ENCODE measurements at places on chromosomes 3 and 15.

GRCh38 chr15:36734366-36734765, 154.9 kb downstream of the CDIN1 start:
- DNase-seq, result no peak

DNA sequence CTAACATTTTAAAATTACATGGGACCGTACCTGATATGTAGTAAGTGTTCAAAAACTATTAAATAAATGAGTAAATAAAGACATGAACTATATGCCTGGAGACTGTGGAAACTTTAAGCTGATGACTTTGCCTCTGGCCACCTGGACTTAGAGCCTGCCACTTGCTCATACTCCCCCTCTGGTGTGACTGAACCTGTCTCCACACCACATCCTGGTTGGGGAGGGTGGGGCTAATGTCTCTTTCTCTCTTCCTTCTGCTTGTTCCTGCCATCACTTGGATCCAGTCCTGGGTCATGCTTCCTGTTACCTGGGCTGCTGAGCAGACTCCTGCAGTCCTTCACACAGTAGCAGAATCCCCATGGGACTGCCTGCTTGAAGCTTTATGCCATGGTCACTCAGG, 8.2 kb upstream of the TMEM158 start:
- no peak for DNase-seq

DNA sequence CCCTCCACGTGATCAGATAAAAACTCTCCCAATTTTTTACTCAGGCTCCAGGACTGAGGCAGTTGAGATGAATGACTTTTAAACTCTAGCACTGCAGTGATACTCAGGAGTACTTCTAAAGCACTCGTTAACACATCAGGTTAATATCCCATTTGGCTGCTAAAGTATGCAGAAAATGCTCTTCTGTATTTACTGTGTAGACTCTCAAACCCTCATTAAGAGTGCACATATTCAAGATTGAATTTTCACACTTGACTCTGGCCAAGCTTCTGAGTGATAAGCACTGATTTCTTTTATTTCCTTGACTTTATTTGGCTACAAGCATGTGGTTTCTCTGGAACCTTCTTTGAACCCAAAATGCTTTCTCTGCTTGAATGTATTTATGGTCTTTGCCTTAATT, 392.3 kb upstream of the NECTIN3 start:
- no peak for DNase-seq

DNA sequence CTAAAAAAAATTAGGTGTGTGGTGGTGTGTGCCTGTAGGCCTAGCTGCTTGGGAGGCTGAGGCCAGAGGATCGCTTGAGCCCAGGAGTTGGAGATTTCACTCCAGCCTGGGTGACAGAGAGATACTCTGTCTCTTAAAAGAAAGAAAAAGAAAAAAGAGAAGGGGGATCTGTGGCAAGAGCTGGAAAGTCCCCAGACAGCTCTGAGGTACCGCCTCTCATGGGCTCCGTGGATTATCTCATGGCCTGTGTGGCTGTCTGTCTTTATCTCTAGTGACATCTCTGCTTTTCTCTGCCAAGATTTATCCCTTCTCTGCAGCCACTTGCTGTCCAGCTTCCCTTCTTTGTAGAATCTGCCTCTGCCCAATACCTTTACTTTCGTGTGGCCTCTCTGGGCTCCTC, 5.7 kb downstream of the EXOSC7 start:
- DNase-seq, result no peak

- peak; percentile 38 for DNase-seq
Observed at GRCh38 chr3:52436500-52437149, 8.3 kb downstream of the SEMA3G start.

DNA sequence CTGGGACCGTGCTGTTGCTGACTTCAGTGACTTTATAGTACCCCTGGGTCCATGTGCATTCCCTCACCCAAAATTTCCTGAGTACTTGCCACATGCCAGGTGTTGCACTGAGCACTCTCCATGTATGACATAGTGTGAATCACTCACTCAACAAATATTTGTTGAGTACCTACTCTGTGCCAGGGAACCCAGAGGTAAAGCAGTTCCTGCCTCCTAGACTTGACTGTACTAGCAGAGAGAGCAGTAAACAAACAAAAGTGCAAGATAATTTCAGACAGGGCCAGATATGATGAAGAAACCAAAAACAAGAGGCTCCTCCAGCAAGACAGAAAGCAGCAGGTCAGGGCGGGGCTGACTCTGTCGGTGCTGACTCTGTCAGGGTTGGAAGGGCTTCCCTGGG, 12.2 kb downstream of the TGM4 start:
- DNase-seq, result no peak

- no peak for DNase-seq
Observed at GRCh38 chr3:143295201-143296080, 175.9 kb downstream of the CHST2 start.

DNA sequence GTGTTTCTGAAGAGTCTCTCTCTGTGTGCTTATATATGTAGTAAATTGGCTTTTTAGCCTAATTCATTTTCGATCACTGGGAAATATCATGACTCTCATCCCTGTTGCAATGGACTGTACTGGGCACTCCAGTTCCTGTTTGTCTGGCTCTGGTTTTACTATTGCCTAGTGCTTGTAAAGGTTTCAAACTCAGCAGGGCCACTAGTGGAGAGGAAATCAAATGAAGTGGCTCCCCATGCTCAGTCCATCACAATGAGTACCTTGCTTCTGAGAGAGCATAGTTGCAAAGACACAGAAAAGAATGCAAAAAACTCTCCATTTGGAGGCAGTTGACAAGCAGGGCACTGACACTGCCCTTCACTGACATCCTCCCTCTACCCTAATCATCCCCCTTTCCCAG, 167.8 kb downstream of the TAFA4 start:
- no peak for DNase-seq

DNA sequence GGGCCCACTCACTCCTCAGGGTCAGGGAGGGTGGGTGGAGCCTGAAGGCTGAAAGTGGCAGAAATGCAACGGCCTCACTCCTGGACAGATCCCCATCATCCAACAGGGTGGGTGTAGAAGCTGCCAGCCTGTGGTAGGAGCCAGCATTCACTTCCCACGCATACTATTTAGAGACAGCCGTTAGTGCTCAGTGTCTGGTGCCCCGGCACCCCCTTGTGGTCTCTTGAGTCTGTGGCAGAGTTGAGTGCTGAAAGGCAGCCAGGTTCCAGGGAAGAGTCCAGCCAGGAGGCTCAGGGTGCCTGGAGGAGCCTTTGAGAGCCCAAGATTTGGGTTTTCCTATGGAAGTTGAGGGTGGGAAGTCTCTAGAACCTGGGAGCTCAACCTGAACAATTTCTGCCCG, 2.1 kb upstream of the GNAT1 start:
- DNase-seq, result peak; percentile 78

DNA sequence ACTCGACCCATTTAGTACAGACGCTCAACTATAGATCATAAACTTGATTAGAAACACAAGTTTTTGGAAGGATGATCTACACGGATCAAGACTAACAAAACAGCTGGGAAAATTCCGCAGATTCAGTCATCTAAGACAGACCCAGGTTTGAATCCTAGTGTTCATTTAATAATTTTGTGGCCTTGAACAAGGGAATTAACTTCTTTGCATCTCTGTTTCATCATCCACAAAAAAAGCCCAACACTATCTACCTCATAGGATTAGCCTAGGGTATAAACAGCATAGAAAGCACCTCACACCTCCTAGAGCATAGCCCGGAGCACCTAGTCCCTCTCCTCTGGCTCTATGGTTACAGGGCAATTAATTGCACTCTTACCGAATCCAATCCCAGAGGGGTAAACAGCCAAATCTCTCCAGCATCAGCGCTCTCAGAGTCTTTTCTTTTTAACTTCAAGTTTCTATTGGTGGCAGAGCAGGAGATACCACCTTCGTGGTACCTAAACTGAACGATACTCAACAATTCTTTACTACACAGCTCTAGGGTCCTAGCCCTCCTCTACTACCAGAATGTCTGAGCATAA, 3.5 kb downstream of the TBL1XR1 start:
- DNase-seq, result peak; percentile 17

DNA sequence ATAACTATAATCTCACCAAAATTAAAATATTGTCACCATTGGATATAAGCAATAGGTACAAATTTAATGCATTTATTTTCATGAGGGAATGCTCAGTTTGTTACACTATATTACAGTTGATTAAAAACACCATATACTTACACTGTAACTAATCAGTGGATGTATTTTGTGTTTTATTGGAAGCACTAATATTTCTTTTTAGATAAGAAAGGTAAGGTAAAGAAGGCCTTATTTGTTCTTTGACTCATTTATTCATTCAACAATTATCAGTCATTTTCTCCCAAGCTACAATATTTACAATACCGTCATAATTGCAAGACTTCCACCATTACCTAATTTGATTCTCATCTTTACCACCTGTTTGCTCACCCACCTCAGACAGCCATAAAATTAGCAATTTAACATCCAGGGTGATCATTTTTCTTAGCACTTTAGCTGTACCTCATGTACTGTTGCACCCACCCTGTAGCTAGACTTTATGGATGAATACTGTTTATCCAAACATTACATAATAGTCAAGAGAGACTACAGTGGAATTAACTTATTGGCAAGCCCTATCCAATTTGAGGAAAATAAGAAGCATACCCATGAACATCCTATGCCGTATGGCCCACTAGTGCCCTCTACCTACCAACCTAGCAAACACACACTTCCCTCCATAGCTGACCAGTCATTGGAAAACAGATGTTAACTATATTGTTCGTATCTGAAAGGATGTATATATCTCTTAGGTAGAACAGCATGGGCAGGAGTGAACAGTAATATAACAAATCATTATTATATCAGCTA, 229.6 kb downstream of the BBX start:
- DNase-seq, result peak; percentile 23

Data from fibroblast of skin of abdomen (primary cell).